Activated naive CD4-positive, alpha-beta T cell treated with anti-CD3 and anti-CD28 coated beads, Interleukin-2, amount 50 U/mL, for 72 hours (primary cell): ENCODE measurements at places on chromosomes 12 and 14.

- DNase-seq: no peak
These were observed 7.6 kb downstream of the FCF1 start for GRCh38 chr14:74720526-74720925.

DNA sequence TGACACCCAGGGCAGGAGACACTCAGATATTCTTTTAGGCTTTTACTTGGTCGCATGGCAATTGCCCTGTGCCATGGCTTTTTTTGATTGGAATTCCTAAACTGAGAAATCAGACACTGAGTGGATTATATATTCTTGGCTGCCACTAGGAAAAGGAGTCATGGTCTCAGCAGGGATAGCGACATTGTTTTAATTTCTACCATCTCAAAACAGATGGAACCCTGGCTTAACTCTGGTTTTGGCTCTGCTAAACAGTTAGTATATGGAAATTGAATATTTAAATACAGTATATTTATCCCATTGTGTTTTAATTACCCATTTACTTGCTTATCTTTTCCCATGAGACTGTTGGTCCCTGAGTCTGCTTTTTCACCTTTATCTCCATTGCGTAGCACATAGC lies 84.0 kb downstream of the DACT1 start:
- DNase-seq: no peak

DNA sequence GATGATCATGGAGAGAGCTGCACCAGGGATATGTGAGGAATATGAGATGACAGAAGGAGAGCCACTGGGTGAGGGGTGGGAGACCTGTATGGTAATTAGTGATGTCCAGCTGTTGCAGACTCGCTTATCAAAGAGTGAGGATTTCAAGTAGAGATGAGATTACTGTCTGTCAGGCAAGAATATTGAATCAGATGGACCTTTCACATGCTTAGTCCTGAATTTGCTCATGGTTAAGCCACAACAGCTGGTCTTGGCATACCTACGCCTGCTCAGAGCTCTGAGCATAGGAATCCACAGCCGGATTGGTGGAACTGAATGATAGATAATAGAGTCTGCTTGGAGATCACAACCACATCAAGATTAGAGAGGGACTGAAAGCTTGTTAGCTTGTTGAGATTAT lies 115.2 kb upstream of the ARHGAP5 start:
- DNase-seq: no peak

GRCh38 chr12:109723311-109723881 lies 9.8 kb downstream of the FAM222A start:
- DNase-seq: no peak

DNA sequence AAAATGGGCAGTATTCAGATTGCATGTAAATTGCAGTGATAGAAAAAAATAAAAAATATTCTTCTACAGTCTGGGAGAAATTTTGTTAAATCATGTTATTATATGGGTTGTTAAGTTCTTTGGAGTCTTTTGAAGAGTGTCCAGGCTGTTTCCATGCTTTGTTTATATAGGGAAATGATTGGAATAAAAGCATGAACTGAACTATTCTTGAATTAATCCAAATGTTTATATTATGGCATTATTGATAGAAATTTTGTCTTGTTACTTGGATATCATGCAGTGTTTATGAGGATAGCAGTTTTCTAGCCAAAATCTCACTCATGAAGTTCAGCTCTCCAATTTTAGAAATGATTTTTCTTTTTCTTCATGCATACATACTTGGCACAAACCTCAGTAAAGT lies 108.2 kb upstream of the NAV3 start:
- no peak for DNase-seq
